ENCODE measurements at places on chromosomes 12 and 14.

- DNase-seq, result no peak
These were observed 76.8 kb downstream of the ATXN7L3B start for GRCh38 chr12:74614426-74614825.

- no peak for DNase-seq
These were observed 100.0 kb downstream of the VRK1 start for GRCh38 chr14:96897184-96897583.

DNA sequence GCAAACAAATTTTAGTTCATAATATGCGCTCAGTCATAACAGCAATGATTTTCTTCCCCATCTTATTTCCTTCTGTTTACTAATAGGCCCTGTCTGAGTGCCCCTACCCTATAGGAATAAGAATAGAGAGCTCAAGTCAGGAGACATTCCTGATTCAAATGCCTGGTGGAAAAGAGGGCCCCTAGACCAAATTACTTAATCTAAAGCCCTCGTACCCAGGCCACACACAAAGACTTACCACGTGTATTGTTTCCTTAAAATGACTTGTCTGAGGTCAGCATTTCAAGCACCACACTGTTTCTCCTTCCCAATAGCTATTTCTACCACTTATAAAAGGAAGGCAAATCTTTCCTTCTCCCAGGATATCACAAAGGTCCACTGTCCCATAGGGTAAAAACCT lies 314.9 kb upstream of the TMTC1 start:
- DNase-seq, result no peak

DNA sequence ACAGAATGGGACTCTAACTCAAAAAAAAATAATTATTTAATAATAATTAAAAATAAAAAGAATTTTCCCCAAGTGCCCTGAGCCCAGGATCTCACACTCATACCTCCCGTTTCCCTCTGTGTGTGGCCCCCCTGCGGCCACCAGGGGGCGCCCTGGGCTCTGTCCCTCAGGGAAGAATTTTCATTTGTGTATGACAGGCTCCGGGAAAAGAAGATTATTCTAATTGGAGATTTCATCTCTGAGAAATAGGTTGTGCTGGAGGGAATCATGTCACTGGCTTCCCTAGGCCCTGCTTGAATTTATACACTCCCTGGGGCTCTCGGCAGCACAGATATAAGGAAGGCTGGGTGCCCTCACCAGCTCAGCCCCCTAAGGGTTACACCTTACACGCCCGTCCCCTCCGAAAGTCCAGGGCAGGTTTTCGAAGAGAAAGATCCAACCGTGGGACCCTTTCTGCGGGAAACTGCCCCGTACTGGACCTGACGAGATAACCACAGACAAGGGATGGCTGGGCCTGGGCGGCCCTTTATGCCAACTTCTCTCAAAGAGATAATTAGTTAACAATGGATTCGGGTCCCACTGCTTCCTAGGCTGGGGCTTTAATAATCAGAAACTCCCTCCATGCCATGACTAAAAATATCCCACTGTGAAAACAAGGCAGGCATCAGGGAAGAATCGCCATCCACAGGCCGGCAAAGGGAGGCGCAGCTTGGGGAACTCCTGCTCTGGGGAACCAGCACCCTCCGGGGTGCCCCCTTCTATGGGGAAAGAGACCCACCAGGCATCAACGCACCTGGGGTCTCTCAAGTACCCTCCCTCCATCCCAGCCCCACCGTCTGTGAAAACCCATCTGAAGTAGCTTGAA lies 80.7 kb downstream of the KDM2B start:
- peak; percentile 66 for DNase-seq

- DNase-seq, result no peak
These were observed 201.2 kb downstream of the SYNE2 start for GRCh38 chr14:64053694-64054669.

DNA sequence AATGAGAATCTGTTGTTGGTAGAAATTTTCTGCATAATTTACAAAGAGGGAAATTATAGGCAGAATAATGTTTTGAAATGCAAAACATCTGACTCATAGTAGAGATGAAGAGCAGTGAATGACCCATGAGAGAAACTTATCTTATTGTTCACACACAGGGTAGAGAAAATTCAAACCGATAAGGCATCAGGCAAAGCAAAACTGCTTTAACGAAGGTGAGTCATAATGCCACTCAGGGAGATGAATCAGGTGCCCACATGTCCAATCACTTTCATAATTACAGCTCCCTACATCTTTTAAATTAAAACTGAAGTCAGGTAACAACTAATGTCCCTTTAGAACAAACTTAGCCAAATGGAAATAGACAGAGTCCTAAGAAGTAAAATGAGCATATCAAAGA lies 265.6 kb upstream of the GARIN6 start:
- DNase-seq, result no peak

DNA sequence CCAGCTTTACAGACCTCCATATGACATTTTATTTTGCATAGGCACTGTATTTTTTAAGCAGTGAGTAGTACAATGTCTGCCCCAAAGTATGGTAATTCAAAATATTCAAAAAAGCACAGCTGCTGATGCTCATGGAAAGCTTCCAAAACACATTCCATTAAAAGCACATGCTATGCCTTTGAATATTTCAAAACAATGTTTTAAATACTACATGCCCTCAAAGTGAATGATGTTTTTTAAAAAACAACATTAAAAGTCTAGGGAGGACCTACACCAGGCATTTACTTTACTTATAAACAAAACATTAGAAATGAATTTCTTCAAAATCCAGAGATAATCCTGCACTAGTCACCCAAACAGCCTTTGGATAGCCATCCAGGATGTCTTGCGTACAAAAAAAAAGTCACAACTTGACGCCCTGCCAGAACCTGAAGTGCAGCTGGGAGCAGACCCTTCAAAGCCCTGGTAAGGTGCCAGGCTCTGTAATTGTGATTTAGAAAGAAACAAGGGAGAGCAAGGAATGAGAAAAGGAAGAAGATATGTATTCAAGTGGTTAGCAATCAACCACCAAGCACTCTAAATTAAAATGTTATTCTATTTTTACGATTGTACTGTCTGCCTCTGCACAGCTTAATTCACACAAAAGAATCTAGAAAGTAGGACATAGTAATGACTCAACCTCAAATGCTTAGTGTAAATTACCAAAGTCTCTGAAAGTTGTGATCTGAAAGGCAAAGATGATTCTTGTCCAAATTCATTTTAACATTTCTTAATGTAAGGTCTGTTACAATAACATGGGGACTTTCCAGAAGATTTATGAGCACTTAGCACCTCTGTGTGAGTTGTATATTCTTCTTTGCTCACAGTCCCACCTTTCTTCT lies 31.9 kb downstream of the CEP83 start:
- DNase-seq, result no peak

- DNase-seq, result no peak
These were observed 158.6 kb downstream of the DICER1 start for GRCh38 chr14:94998685-94999084.

DNA sequence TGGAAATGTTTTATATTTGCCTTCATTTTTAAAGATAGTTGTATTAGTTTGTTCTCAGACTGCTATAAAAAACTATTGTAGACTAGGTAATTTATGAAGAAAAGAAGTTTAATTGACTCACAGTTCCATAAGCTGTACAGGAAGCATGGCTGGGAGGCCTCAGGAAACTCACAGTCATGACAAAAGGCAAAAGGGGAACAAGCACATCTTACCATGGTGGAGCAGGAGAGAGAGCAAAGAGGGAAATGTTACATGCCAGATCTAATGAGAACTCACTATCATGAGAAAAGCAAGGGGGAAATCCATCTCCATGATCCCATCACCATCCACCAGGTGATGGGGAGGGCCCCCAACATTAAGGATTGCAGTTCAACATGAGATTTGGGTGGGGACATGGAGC lies 35.5 kb upstream of the UNC79 start:
- no peak for DNase-seq

GRCh38 chr14:93753647-93754046 lies 34.6 kb downstream of the PRIMA1 start:
- no peak for DNase-seq

DNA sequence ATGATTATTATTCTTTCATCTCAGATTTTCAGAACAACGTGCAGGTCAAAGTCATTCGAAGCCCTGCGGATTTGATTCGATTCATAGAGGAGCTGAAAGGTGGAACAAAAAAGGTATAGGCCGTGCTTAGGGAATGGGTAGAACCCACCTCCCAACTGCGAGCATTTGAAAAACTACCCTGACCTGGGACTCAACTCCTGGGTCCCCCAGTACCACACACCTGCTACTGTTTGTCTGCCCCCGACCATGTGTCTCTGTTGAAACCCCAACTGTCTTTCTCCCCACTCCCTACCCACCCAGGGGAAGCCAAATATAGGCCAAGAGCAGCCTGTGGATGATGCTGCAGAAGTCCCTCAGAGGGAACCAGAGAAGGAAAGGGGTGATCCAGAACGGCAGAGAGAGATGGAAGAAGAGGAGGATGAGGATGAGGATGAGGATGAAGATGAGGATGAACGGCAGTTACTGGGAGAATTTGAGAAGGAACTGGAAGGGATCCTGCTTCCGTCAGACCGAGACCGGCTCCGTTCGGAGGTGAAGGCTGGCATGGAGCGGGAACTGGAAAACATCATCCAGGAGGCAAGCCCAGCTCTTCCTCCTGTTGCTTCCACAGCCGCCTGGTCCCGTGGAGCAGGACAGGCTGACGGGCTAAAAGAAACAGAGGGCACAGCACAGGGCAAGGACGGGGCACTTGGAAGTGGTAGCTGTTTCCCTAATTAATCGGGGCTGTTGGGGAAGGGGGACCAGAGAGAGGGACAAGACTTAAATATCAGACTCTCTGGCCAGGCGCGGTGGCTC lies 20.5 kb downstream of the AGAP2 start:
- DNase-seq, result no peak

DNA sequence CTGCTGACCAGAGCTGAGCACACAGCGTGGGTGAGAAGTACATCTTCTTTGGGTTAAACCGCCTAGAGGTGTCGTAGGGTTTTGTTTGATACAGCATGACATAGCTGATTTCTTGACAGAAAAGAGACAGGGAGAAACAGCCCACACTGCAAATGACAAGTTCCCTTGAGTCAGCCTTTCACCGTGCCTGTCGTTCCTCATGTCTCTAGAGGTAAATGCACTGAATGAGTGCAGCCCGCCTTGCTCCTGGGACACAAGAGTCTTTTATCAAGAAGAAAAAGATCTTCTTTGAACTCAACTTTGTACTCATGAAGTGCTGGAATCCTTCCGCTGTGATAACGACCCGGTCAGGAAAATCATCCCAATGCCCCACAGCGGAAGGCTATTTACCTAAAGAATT lies 77.6 kb downstream of the TMEM132D start:
- DNase-seq, result no peak

GRCh38 chr12:25482625-25483024 lies 70.5 kb downstream of the LMNTD1 start:
- no peak for DNase-seq

DNA sequence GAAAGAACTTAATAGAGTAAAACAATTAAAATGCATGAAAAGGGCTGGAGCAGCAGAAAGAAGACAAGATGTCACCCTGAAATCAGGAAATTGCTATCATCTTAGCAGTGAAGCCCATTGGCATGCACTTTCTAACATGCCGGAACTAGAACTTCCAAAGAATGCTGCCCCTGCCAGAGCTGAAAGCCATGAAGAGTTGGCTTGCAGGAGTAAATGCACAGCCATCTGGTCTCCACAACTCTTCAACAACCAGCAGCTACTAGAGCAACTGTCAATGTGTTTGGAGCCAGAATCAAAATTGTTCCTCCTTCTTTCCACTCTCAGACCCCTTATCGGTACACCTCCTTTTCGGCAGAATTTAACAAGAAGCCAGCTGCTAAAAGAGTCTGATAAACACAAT lies 414.1 kb downstream of the KCNH5 start:
- DNase-seq, result no peak

GRCh38 chr12:4855121-4855924 lies 54.4 kb upstream of the KCNA1 start:
- DNase-seq, result peak; percentile 62

DNA sequence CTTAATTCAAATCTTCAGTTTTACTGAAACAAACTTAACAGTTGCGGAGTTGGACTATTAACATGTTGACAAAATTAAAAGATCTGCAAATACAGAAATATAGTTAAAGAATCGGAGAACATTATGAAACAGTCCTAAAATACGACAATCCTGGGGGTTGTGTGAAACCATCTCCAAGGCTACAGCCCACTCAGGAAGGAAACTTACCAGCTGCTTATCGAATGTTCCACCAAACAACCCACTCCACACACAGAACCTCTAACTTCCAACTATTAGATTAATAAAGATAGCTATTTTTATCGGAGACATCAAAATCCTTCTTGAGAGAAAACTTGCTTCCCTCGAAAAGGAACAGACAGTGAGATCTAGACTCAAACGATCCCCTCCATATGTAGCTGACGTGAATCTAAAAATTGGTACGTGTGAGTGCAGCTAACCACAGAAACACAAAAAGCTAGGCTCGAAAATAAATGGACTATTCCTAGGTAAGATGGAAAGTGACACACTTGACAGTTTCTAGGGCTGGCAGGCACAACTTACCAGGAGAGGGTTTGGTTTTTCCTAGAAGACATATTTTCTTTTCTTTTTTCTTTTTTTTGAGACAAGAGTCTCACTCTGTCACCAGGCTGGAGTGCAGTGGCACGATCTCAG lies 12.9 kb downstream of the VPS37B start:
- DNase-seq, result no peak

- DNase-seq, result peak; percentile 52
These were observed 21.6 kb downstream of the MRPS35 start for GRCh38 chr12:27732281-27732680.

DNA sequence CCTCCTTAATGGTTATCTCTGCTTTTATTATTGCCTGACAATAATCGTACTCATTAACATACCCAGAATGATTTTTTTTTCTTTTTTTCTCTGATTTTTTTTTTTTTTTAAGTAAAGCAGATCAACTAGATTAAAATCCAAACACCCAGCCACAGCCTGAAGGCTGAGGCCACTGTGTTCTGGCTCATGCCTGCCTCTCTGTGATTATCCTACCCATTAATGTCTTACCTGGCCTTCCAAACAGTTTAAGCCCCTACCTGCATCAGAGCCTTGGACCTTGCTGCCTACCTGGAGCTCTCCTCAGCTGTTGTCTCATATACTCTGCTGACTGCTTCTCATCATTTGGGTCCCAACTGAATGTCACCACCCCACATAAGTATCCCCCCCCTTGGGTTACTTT lies 6.8 kb upstream of the TMED10 start:
- DNase-seq, result no peak

DNA sequence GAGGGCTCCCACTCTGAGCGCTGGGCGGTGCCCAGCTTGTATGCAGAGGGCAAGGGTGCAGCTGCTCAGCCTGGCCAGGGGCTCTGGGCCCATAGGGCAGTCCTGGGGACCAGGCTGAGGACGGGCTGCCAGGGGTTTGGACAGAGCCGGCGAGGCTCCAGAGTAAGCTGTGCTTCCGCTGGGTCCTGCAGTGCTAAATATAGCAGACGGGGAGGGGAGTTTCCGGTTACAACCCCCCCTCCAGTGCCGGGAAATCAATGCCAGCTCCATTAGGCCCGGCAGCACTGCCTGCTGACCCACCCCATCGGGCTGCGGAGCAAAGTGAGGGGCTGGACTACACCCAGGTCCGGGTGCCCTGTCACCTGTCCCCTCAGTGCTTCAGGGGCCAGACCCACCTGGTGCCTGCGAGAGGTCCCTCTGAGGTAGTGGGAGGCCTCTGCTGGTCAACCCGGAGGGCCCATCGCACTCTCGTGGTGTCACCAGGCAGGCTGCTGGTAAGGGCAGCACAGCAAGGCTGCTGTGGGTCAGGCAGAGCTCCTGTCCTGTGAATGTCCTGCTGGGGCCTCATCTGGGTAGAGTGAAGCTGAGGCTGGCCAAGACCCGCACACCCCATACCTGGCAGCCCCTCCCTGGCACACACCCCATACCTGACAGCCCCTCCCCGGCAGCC lies 2.6 kb upstream of the JAG2 start:
- DNase-seq, result no peak
